MG63 (cell line): ENCODE measurements at places on chromosomes 6 and 20. TPM values are rescaled to one million over a fixed set of nuclear protein-coding genes. Genes with fewer than 3 reads are reported as not detected.

GRCh38 chr6:34237316-34237721 is 646 bp downstream of the HMGA1 start:
- DNase-seq: peak; percentile 13

DNA sequence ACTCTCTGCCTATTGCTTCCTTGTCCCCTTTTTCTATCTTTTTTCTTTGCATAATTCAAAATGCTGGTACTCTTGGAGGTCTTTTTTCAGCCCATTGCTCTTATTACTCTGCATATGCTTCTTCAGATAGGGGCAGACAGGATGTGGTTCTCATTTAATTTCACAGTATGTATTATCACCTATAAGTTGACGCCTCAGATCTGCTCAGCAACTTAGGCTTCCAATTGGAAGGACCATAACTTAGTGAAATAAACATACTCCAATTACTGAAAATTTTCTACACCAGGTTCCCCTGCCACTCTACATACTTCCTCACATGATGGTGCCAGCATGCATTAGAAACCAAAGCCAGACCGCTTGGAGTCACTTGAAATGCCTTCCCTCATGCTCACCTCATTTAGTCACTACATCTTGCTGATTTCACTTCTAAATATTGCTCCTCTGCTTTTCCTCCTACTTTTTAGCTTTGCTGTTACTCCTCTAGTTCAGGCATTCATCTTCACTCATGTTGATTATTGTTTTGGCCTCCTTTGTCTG is 34.5 kb upstream of the AHI1 start:
- DNase-seq: no peak

GRCh38 chr6:163994566-163994965 is 580.0 kb downstream of the QKI start:
- DNase-seq: no peak

- DNase-seq: no peak
Observed at GRCh38 chr6:9380568-9380967, 945.2 kb upstream of the SLC35B3 start.

GRCh38 chr6:1603708-1604107 is 6.0 kb upstream of the FOXC1 start:
- DNase-seq: no peak

DNA sequence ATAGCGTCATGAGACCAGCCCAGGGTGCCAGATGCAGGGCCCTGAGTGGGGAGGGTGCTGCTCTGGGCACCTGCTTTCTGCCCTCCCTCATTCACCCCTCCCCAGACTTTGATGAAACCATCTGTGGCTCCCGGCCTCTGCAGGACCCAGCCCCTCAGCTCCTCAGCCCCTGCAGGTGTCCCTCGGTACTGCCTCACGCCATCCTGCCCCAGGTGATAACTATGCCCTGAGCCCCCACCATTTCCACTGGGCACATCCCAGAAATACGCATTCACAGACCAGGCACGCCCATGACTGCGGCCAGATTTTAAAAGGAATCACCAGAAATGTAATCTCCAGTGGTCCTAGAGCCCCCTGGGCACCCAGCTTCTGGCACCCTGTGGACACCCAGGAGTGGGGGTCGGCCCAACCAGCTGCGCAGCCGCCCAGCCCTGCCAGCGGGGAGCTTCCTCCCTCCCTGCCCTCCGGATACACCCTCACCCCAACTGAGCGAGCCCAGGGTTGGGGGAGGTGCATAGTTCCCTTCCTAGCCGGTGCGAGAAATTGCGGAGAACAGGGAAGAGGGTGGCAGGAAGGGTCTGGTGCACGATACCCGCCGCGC is 615 bp upstream of the NTSR1 start:
- peak; percentile 29 for DNase-seq

- peak; percentile 78 for DNase-seq
Observed at GRCh38 chr20:56875052-56875659, 246.1 kb downstream of the TFAP2C start.

DNA sequence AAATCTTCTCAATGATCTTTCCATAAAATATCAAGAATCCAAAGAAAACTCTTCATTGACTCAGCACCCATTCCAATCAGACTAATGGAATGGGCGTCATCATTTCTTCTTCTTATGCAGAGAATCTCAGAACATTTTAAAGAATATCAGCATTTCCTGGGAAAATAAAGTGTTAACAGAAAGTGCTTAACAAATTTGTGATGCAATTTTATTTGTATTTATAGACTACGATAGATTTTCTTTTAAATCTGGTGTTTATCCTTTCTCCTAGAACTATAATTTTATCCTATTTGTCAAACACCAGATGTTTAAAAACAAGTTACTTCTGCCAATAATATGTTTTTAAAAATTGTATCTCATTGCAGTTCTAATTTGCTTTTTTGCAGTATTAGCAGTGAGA is 330.7 kb downstream of the COL12A1 start:
- DNase-seq: no peak

DNA sequence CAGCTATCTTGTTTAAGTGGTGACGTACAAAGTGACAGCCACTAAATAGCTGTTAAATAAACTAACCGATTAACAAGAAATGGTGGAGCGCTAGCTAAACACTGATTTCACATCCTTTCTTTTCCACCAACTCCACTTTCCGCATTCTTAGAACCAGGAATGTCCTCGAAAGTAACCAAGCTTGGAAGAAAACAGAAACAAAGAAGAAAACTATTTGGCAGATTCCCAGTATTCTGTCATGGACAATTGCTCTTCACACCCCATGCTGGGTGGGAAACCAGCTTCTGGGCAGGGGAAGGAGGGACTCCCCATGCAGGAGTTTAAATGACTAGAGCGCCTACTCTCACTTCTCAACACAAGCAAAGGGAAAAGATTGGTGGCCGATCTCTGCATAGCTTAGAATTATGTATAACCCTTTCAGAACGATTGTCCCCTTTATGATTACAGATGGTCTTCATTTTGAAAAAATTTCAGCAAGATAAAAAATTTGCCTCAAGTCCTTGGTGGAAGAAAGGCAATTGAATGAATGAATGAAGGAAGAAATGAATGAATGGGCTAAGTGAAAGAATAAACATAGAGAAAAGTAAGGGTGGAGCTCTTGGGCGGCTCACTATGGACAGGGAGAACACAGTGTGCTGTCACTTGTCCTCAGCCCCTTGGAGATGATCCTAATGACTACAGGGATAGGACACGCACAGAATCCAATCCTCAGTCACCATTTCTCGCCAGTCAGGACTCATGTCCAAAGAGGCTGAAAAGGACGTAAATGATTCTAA is 148.7 kb upstream of the NEDD9 start:
- no peak for DNase-seq

DNA sequence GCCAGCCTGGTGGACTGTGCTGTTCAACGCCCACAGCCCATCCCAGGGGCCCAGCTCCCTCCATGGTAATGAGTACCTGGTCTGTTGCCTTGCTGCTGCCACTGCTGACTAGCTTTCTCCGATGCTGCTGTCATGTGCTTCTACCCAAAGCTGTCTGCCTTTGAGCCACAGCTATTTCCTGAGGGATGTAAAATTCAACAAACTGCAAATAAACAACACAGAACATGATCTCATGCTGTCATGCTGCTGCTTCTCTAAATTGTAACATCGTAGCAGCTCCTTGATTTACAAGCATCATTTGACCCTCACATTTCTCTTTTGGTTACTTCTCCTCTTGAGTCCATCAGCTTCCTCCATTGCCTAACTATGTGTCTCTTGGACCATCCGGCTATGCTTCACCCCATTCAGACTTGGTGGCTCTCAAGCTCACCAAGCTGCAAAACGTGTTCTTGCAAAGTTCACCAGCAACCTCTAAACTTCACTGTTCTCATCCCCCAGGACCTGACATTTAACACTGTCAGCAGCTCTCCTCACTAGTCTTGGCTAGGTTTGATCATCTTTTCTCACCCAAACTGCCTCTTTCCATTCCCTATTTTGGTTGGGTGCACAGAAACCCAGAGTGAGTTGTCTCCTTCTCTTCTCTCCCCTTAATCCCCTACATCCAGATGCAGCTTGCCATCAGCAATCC is 54.6 kb downstream of the FYN start:
- no peak for DNase-seq

- no peak for DNase-seq
Observed at GRCh38 chr20:17795501-17796071, 95.8 kb downstream of the BANF2 start.

DNA sequence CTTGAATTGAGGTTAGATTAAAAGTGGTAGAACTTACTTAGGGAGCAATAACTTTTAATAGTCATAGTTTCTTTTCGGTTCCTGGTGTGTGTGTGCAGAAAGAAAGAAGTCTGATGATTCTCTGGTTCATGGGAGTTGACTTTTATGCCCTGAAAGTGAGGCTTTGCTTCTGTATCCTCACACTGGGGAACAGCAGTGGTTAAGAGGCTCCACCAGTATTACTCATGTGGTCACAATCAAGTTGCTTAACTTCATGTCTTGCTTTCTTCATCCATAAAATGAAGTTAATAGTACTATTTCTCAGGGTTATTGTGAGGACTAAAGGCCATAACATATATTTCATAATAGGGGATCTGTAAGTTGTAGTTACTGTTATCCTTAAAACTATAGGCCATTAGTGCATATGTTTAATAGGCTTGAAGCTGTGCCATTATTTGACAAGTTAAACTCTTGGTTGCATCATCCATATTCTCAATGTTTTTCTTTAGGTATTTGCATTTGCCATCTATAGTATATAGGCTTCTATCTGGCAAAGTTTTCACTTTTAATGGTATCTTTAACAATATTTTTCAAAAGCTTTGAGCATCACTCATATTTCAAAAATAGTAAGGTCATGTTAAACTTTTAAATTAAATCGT is 262.4 kb downstream of the PLCB1 start:
- no peak for DNase-seq

GRCh38 chr6:5108536-5109150 is 23.5 kb downstream of the PPP1R3G start:
- no peak for DNase-seq

- DNase-seq: peak; percentile 64
Observed at GRCh38 chr20:4916971-4917881, 84.1 kb downstream of the SLC23A2 start.

DNA sequence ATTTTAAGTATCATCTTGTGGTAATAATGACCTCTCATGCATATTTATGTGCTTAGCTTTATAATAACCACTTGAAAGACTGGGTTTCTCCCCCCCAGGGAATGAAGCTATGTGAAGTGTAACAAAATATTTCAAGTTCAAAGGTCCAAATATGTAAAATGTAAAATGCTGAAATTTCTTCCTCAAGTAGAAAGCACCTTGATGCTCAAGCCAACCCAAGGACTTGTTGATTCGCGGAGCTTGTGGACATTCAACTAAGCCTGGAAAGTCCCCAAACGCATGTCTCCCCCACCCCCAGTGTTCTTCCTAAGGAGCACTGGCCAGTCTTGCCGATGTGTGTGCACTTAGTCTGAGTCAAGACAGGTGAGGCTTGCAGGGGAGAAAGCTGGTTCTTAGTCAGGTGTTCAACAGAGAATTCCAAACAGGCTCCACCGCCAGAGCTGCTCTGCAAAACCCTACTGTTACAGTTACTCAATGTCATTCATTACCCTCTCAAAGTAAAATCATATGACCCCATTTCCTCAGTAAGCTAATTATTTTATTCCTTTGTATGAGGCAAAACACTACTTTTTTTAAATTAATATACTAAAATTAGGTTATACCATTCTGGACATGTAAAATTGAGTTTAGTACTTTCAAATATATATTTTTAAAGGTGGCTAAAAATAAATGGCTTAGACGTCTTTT is 46.9 kb upstream of the QKI start:
- no peak for DNase-seq

GRCh38 chr20:46361811-46362210 is 44.6 kb downstream of the ELMO2 start:
- no peak for DNase-seq

- peak; percentile 88 for DNase-seq
Observed at GRCh38 chr6:52284131-52284459, 447 bp downstream of the MCM3 start.

- DNase-seq: no peak
Observed at GRCh38 chr6:35728683-35729678, 7.9 kb upstream of the ARMC12 start.

DNA sequence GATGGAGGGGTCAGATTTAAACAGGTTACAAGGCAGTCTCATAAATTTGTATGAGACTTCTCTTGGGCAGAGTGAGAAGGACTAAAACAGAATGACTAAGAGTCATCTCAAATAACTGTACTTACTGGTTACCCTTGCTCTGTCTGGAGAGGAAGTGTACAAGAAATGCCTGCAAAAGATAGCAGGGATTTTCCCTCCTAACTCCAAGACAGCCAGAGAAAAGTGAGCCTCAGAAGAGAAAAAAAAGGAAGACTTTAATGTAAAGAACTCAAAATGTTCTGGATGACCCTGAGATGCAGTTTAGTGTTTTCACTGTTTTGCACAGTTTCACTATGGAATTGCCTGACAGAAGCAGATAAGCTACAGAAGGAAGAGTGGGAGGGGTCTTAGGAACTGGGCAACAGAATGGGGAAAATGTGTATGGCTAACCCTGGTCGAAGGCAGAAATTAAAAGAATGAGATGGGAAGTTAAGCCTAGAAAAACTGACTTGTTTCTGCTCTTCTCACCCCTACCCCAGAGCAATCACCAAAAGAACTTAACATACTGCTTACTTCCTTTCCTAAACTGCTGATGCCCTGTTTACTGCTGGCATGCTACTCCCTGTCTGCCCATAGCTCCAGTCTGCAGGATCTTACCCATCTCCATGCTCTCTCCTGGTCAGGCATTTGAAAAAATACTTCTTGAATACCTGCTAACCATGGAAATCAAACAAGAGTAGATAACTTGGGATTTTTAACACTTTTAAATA is 98.1 kb upstream of the MARCKS start:
- DNase-seq: no peak

DNA sequence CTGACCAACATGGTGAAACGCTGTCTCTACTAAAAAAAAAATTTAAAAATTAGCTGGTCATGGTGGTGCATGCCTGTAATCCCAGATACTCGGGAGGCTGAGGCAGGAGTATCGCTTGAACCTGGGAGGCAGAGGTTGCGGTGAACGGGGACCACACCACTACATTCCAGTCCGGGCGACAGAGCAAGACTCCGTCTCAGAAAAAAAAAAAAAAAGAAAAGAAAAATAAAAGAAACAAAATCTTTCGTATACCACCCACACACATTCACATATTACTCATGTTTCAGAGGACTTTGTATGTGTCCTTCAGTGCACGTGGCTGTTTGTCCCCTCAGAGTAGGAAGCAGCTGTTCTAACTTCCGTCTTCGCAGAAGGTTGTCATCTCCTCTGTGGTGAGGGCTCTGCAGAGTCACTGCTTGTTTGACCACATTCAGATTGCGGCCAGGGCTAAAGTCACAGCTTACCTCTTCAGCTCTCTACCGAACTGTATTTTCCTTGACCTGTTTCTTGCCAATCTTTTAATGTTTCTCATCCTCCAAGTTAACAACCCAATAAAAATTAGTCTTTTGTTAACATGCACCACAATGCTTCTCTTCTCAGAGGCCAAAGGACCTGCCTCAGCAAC is 36.6 kb upstream of the HIVEP1 start:
- no peak for DNase-seq

The COL9A3 gene
- 2.8 TPM in 1 of 2 replicates, not detected in the other for total RNA-seq

The PRKN gene
- 0.07 TPM in 1 of 2 replicates, not detected in the other for total RNA-seq

The TREM1 gene
- total RNA-seq: not detected in 2 replicates

The GNL1 gene
- total RNA-seq: 27.3 and 33.6 TPM in 2 replicates

The PMEPA1 gene
- 3.3 and 3.4 TPM in 2 replicates for total RNA-seq

The CDH26 gene
- not detected in 2 replicates for total RNA-seq
